Vagina (tissue), 2 donors: ENCODE measurements at places on chromosomes 2 and 18.

DNA sequence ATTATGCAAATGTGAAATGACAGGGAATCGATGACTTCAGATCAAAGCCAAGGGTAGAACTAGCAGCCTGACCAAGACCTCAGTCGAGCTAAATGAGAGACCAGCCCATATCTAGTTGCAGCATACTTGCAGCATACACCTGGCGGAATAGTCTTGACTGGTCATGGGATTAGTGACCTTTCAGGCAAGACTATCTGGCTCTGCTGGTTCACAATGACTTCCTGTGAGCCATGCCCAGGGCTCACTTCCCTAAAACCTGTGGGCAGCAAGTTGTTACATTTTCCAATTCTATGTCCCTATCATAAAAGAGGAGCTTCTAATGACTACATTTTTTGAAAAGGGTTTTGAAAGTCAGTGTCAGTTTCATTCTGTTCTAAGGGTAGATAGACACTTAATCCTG is 1624.9 kb upstream of the CELF4 start:
- H3K36me3 ChIP-seq: no peaks in the 10 kb centered on the region
- no peaks in the 10 kb centered on the region for H3K4me1 ChIP-seq
- no peak for DNase-seq
- no peak overlapping the region for H3K27ac ChIP-seq
- H3K4me3 ChIP-seq: no peak overlapping the region

DNA sequence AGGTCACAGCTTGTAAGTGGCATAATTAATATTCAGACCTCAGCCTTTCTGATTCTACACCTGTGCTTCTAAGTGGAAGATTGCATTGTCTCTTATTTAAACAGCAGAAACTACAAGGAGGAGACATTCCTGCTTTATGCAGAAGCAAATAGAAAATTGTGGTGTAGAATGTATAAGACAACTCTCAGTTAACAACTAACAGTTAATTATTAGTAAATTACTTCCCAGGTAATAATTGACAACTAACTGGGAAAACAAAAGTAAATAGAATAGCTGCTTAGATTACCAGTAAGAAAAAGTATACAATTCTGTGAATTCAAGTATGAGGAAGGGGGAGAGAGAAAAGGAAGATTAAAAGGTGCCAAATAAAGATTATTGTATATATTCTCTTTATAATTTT is 1210.5 kb upstream of the GYPC start:
- no peaks in the 10 kb centered on the region for H3K36me3 ChIP-seq
- H3K27me3 ChIP-seq: no peaks in the 10 kb centered on the region
- H3K4me3 ChIP-seq: no peak overlapping the region
- no peak for DNase-seq

- no peaks in the 10 kb centered on the region for H3K4me1 ChIP-seq
- H3K27ac ChIP-seq: no peak overlapping the region
- H3K4me3 ChIP-seq: no peak overlapping the region
- H3K27me3 ChIP-seq: no peaks in the 10 kb centered on the region
- no peak for DNase-seq
Measured at GRCh38 chr2:72028996-72029395, 118.7 kb downstream of the CYP26B1 start.

DNA sequence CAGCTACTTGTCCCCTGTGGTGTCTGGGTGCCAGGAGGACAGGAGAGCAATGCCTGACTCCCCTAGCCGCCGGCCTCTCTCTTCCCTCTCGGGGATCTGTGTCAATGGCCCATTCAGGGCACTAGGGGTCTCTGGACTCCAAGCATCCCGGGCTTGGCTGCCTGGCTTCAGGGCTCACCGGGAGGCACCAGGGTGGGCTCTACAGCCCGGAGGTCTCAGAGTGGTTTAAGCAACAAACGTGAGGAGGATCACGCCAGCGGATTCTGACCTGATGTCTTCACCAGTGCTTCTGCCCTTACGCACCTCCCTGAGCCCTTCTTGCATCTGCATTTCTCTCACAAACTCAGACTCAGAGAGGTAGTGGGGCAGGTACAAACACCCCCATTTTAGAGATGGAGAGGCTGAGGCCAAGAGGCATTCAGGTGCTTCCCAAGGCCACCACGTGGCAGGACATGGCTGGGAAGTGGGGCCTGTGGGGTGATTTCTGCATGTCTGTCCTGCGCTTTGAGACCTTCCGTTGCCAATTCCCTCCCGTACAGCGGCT is 243.0 kb downstream of the CELF4 start:
- no peaks in the 10 kb centered on the region for H3K4me1 ChIP-seq
- no peak for DNase-seq
- no peaks in the 10 kb centered on the region for H3K27me3 ChIP-seq
- H3K36me3 ChIP-seq: no peaks in the 10 kb centered on the region

GRCh38 chr2:127085317-127085681 is 21.7 kb downstream of the BIN1 start:
- H3K27me3 ChIP-seq: no peaks in the 10 kb centered on the region
- H3K4me1 ChIP-seq: peaks cover 82% of the 10 kb centered on the region
- H3K27ac ChIP-seq: peak overlapping the region; percentile 95
- DNase-seq: no peak
- H3K4me3 ChIP-seq: no peak overlapping the region

- H3K27ac ChIP-seq: no peak overlapping the region
- no peaks in the 10 kb centered on the region for H3K36me3 ChIP-seq
- H3K27me3 ChIP-seq: no peaks in the 10 kb centered on the region
- no peak overlapping the region for H3K4me3 ChIP-seq
Measured at GRCh38 chr18:22841840-22842239, 91.3 kb upstream of the RBBP8 start.

DNA sequence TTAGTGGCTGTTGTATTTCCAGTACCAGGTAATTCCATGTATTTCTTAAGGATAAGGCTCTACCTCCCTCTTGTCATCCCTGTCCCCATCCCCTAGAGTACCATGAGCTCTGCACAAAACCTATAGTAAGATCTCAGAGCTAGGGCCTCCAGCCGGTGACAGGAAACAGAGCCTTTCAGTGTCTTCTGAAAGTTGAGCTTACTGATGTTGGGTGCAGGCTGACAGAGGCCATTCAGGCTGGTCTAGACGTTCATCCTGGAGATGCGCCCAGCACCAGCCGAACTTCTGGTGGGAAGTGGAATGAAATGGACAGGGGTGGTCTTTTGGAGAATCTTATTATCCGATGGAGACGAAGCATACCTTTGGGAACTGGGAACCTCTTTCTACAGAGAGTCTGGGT is 16.7 kb upstream of the LYPD6B start:
- no peaks in the 10 kb centered on the region for H3K36me3 ChIP-seq
- no peak overlapping the region for H3K4me3 ChIP-seq
- no peak overlapping the region for H3K27ac ChIP-seq
- DNase-seq: no peak
- no peaks in the 10 kb centered on the region for H3K27me3 ChIP-seq
- no peaks in the 10 kb centered on the region for H3K4me1 ChIP-seq

- no peaks in the 10 kb centered on the region for H3K36me3 ChIP-seq
- H3K27me3 ChIP-seq: no peaks in the 10 kb centered on the region
- no peak overlapping the region for H3K4me3 ChIP-seq
- no peaks in the 10 kb centered on the region for H3K4me1 ChIP-seq
Measured at GRCh38 chr18:32831781-32832180, 59.0 kb upstream of the KLHL14 start.

DNA sequence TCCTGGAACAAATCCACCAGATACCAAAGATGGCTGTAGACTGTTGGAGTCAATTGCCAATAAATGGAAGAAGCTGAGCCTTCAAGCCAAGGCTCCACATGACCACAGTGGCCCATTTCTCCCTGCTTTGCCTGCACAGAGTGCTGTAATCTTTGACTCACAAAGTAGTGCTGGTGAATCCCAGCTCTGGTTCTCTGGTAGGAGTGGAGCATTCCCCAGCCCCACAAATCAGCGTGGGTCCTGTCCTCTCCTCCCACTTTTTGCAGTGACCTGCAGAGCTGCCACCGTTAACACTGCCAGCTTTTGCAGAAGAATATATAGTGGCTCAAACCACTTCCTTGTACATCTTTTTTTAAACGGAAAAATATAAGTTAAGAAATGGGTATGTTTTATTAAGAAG is 93.9 kb downstream of the MGAT5 start:
- H3K36me3 ChIP-seq: no peaks in the 10 kb centered on the region
- H3K4me3 ChIP-seq: no peak overlapping the region

DNA sequence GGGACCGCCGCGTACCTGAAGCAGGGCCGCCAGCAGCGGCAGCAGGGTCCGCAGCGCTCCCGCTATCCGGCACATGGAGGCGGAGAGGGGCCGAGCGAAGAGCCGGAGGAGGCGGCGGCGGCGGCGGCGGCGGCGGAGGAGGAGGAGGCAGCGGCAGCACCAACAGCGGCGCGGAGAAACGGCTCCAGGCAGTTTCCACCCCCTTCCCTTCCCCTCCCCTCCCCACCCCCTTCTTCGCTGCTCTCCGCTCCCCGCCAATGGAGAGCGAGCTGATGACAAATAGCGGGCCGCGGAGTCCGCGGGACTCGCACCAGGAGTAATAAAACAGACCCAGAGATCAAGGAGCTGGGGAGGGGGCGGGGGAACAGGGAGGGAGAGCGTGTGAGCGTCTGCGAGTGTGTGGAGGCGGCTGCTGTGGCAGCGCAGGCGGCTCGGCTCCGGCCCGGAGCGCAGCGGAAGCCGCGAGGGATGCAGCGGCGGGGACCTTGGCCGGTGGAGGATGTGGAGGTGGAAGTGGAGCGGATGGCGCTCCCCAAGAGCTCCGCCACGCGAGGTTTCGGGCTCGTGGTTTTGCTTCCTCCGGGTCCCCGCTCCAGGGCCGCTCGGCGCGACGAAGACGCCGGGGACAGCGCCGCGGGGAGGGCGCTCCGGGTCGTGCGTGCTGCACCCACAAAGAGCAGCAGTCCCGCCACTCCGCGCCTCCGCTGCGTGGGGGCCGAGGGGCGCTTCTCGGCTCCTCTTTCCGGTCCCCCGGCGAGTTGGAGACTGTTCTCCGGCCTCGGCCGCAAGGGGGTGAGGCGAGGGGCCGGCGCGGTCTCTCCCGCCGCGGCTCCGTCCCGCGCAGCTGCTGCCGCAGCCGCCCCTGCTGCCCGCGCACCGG is at the start of gene CDH2:
TSS of gene CDH2 (minus strand) at position 183 of the 880 bp plus-strand sequence. CDS start at position 75, 108 bp downstream.
- DNase-seq: no peak
- H3K4me3 ChIP-seq: peak within 1 kb of the TSS; percentile 68
- no peaks in the 10 kb centered on the region for H3K27me3 ChIP-seq
- no peaks in the 10 kb centered on the region for H3K36me3 ChIP-seq
- peak within 1 kb of the TSS; percentile 20 for H3K27ac ChIP-seq

DNA sequence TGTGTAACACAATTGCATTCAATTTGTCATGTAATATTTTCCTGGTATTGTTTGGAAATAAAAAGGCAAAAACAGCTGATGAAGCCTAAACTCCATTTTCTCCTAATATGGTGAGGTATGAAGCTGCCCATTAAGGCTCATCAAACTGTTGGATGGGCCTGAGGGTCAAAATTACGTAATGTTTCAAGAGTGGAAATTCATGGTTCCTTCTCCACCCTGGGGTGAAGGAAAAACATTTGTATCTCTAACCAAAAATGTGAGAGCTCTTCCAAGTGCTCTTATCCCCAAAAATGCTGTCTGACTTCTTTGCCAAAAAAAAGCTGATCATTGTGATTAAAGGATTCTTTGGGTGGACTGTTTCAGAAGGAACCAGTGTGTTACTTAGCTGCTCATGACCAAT is 91.8 kb downstream of the ARHGAP28 start:
- no peak overlapping the region for H3K4me3 ChIP-seq
- H3K27ac ChIP-seq: no peak overlapping the region
- H3K36me3 ChIP-seq: no peaks in the 10 kb centered on the region
- no peaks in the 10 kb centered on the region for H3K27me3 ChIP-seq
- DNase-seq: no peak
- no peaks in the 10 kb centered on the region for H3K4me1 ChIP-seq

GRCh38 chr18:40751186-40751585 is 1203.8 kb upstream of the PIK3C3 start:
- H3K4me1 ChIP-seq: no peaks in the 10 kb centered on the region
- DNase-seq: no peak
- no peaks in the 10 kb centered on the region for H3K36me3 ChIP-seq
- no peak overlapping the region for H3K27ac ChIP-seq
- H3K4me3 ChIP-seq: no peak overlapping the region

DNA sequence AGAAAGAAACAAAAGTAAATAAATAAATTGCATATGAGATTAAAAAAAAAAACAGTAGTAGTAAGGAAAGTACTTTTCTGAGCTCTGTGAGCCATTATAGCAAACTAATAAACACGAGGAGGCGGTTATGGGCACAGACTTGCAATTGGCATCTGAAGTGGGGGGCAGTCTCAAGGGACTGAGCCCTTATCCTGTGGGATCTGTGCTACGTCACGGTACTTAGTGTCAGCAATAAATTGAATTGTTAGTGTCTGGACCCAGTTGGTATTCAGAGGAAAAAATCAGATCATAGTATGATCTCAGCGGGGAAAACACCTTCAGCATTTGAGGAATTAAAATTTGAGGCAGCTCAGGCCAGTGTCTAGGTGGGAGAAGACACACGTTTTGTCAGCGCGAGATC is 76.6 kb upstream of the TEX51 start:
- no peak for DNase-seq
- H3K27me3 ChIP-seq: no peaks in the 10 kb centered on the region
- no peaks in the 10 kb centered on the region for H3K4me1 ChIP-seq
- H3K4me3 ChIP-seq: no peak overlapping the region

DNA sequence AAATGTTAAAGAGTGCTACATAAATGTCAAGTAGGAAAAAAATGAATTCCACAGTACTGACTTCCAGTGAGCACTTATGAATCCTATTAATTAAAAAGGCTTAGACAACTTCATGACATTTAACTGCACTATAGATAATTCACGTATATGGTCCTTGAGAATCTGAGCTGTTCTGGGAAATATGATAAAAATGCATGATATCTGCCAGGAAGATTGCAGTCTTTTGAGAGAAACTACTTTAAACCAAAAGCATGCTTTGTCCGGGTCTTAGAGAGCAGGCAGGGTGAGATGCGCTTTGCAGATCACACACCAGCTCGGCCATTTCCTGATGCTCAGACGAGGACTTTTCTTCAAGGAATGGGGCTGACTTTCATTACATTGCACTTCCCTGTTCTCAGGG is 42.6 kb downstream of the CMPK2 start:
- no peaks in the 10 kb centered on the region for H3K36me3 ChIP-seq
- no peak overlapping the region for H3K4me3 ChIP-seq
- no peak for DNase-seq
- peaks cover 14% of the 10 kb centered on the region for H3K4me1 ChIP-seq
- H3K27me3 ChIP-seq: no peaks in the 10 kb centered on the region

GRCh38 chr2:175005733-175006264 is 618 bp upstream of the CHN1 start:
- DNase-seq: no peak
- peak overlapping the region; percentile 85 for H3K27ac ChIP-seq
- H3K36me3 ChIP-seq: no peaks in the 10 kb centered on the region
- H3K27me3 ChIP-seq: no peaks in the 10 kb centered on the region
- H3K4me3 ChIP-seq: peak overlapping the region; percentile 76
- H3K4me1 ChIP-seq: peaks cover 9% of the 10 kb centered on the region

- no peaks in the 10 kb centered on the region for H3K27me3 ChIP-seq
- no peak overlapping the region for H3K4me3 ChIP-seq
- no peaks in the 10 kb centered on the region for H3K4me1 ChIP-seq
- no peak overlapping the region for H3K27ac ChIP-seq
- no peak for DNase-seq
Measured at GRCh38 chr2:233912691-233913423, 4.3 kb upstream of the TRPM8 start.
